ENCODE measurements at places on chromosomes 5 and 9.

DNA sequence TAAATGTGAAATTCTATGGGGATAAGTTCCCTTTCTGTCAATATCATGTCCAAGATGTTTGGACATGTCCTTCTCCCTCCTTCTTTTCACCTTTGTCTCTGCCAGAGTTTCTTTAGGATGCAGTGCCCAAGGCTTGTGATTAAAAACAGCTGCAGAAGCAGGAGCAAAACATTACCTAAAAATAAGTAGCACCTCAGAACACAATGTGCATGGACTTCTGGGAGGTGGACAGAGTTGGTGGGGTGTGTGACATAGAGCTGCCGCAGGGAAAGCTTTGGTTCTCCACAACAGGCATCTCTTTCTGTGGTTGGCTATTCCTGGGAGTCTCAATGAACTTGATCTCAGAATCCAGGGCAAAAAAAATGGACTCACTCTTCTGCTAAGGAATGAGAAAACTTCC, 97.0 kb downstream of the SEC61B start:
- no peak for DNase-seq

- DNase-seq, result no peak
Measured at GRCh38 chr5:120803282-120803681, 339.2 kb downstream of the PRR16 start.

GRCh38 chr5:5306696-5307095, 115.8 kb upstream of the ICE1 start:
- no peak for DNase-seq

- no peak for DNase-seq
Measured at GRCh38 chr9:6243746-6244145, 28.1 kb downstream of the IL33 start.

- DNase-seq, result no peak
Measured at GRCh38 chr5:14790220-14790619, 81.4 kb downstream of the ANKH start.

Data from NCI-H2081 treated with DMSO at 0.1 percent for 48 hours (cell line).